Hepatocyte (in vitro differentiated cells): ENCODE measurements at places on chromosomes 7 and 10.

- no peak for DNase-seq
Observed at GRCh38 chr7:30835396-30835915, 64.2 kb downstream of the MINDY4 start.

DNA sequence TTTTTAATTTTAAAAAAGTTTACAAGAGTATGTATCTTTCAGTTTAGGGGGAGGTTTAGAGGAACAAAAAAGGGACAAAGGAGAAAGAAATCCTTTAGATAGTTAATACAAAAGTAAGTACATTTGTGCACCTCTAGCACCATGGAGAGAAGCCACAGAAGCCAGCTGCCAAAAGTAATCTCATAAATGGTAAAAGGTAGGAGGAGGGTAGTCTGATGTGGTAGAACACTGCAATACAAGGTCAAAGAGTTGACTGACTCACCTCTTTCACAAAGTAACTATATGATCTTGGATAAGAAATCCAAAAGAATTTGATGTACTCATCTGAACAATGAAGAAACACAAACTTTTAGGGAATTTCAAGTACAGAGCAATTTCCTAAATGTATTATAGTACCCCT, 68.1 kb downstream of the CNOT4 start:
- peak; percentile 6 for DNase-seq

- DNase-seq: no peak
Observed at GRCh38 chr10:74988054-74988775, 123.2 kb upstream of the SAMD8 start.

GRCh38 chr7:15628876-15629275, 57.6 kb downstream of the MEOX2 start:
- no peak for DNase-seq

DNA sequence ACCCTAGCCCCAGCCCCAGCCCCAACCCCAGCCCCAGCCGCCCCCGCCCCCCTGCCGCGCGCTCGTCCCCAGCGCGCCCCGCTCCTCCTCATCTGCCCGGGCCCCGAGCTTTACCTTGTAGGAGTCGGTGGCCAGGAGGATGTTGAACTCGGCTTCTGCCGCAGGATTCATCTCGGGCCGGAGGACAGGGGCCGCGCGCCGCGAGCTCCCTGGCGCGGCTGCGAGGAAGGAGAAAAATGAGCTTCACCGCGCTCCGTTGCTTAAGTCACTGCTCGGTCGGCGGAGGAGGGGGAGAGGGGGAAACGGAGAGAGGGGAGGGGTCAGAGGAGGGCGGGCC, at the start of gene NAMPT:
Gene NAMPT, minus strand, starts transcription at position 270 of the 337 bp plus-strand sequence. Its CDS starts 99 bp downstream, at position 171.
- DNase-seq: no peak
